ENCODE measurements at places on chromosomes 6 and 20.

GRCh38 chr6:18441251-18441979 lies 54.3 kb downstream of the RNF144B start:
- DNase-seq = no peak

DNA sequence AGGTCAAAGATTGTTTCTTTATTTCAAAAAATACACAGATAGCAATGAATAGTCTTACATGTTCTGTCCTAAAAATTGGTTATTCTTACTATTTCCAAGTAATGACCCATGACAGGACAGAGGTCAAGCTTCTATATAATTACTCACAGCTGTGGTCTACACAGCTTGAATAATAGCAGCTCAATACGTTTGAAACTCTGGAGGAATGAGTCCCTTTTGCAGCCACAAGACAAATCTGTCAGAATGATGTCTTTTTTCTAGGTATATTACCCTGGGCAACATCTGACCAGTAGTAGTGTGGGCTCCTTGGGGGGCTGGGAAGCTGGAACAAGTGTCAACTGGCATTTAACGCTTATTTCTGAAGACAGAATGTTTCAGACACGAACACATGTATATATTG lies 84.9 kb upstream of the HTR1B start:
- no peak for DNase-seq

GRCh38 chr6:104621396-104621795 lies 238.3 kb downstream of the HACE1 start:
- DNase-seq = no peak

DNA sequence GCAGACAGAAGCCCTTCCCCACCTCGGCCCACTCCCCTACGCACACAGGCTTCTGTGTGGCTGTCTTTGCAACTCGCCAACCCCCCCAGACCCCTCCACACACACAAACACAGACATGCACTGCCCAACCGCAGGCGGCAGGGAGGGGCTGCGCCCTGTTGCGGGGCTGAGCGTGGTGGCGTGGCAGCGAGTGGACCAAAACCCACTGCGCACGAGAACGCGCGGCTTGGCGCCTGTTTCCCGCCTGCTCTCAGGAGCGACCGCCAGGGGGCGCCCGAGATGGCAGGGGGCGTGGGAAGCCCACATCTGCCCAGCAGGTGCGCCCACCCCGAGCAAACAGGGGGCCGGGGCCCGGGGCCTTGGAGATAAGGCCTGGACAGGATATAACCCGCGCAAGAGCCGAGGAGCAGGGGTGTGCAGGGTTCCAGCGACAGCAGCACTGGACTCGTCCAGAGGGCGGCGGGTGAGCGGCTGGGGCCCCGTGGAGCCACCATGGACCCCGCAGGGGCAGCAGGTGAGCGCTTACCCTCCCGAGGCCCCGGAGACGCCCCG lies at the start of gene RBPJL:
Gene RBPJL (plus strand): TSS at position 410 of the 552 bp plus-strand sequence. CDS start 83 bp downstream, at position 493.
- no peak for DNase-seq

GRCh38 chr6:41587131-41587879 lies 41.1 kb downstream of the FOXP4 start:
- DNase-seq = no peak

- DNase-seq = no peak
Measured at GRCh38 chr20:13418263-13419229, 197.5 kb downstream of the ISM1 start.

GRCh38 chr6:120055071-120055470 lies 705.5 kb upstream of the MAN1A1 start:
- no peak for DNase-seq

DNA sequence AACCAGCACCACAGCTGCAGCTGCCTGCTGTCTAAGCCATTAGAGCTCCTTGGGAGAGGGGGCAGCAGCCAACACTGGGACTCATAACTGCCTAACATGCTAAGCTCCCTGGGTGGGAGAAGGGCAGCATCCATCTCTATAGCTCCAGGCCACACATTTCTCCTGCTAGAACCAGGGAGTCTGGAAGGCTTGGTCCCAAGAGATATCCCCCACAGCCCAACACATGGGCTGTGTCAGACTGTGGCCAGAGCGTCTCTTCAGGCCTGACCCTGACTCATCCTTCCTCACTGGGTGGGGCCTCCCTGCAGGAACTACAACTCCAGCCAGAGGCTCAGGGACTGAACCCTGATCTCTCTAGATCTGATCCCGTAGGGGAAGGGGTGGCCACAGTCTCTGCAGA lies 411.1 kb downstream of the HDGFL1 start:
- no peak for DNase-seq

- no peak for DNase-seq
Measured at GRCh38 chr20:10972219-10972860, 298.5 kb upstream of the JAG1 start.

- no peak for DNase-seq
Measured at GRCh38 chr6:66926060-66926459, 1219.0 kb upstream of the EYS start.

DNA sequence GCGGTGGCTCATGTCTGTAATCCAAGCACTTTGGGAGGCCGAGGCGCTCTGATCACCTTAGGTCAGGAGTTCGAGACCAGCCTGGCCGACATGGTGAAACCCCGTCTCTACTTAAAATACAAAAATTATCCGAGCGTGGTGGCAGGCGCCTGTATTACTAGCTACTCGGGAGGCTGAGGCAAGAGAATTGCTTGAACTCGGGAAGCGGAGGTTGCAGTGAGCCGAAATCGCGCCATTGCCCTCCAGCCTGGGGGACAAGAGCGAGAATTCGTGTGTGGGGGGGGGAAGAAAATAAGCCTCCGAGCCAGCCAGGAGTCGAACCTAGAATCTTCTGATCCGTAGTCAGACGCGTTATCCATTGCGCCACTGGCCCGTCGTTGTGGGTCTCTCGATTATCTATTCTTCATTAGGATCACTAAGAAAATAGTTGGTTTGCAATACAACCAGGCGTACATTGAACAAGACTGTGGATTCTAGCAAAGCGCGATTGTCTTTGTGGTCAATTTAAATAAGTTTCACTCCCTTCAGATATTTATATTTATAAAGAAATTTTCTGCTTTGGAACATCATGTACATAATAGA lies 33.9 kb upstream of the PRSS16 start:
- DNase-seq = no peak

- DNase-seq = no peak
Measured at GRCh38 chr6:165455488-165455887, 146.1 kb upstream of the C6orf118 start.

DNA sequence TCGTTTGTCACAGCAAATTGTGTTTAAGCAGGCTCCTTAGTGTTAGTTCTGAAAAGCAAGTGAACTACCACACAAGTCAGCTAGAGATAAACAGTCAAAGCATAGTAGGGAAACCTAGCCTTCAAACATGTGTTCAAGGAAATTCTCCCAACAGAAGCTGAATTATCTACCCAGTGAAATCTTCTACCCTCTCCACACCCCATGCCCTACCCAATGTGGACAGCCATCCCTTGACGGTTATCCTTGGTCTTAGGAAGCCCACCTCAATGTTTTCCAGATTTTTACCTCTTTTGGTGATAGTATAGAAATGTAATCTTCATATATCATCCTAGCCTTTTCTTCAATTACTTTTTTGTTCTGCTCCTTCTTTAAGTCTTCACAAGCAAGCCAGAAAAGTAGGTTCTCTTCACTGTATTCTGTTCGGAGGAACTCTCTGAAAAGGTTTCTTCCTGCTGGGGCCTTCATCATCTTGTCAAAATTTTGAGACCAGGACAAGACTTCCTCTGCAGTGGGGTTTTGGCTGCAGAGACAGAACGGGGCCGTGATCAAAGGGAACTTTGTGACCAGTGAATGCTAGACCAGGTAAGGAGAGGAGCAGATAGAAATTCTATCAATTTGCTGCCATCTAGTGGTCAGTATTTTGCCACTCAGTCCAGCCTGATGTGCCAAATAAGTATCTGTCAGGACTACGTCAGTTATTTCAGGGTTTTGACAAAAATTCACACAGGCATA lies 21.6 kb upstream of the MTRF1L start:
- peak; percentile 38 for DNase-seq

- DNase-seq = no peak
Measured at GRCh38 chr6:125232466-125232865, 69.3 kb downstream of the HDDC2 start.

DNA sequence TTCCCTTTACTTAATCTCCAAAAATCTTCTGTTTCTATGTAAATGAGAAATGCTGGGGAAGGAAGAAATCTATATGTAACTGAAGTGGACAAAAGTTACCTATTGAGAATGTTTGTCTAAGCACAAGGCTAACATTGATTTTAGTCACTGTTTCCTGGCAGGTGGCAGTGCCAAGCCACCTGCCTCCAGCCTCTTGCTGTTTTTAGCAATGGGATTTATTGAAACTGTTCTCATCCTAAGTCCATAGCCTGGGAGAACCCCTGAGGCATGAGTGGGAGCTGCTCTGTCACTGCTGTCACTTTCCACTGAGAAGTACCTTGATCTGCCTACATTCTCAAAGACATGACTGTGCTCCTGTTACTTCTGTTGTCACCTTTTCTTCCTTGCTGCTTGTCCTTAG lies 14.7 kb downstream of the ENPP3 start:
- DNase-seq = no peak

DNA sequence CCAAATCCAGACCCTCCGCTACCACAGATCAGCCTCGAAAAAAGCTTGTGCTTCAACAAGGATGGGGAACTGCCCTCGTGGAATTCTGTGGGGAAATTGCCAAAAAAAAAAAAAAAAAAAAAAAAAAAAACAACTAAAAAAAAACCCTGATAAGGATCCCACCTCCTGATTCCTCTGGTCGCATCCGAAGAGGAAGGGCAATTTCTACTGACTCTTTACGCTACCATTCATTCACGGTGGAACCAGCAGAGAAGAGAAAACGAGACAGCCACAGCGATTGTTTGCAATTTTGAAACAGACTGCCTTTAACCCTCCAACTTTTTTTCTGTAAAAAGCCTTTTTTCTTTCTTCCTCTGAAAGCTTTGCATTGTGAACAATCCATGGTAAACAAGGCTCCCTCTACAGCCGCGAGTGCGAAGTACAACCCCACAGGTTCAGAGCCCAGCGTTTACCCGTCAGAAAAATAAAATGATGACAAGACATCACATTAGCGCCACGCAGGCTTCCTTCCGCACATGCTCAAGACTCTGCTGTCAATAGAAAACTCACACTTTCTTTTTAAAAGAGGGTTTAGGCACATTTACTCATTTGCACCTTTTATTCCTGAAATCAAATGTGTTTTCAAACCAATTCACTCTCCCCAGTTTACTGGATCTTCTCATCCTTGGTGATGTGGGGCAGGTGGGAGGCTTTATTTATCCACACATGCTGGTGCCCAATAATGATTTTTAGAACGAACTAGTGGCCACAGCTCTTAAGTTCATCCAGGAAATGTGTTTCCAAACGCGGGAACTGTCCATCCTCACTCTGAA lies 100.0 kb downstream of the NOL4L start:
- peak; percentile 70 for DNase-seq

GRCh38 chr6:3385660-3386151 lies 71.1 kb downstream of the SLC22A23 start:
- DNase-seq = no peak

DNA sequence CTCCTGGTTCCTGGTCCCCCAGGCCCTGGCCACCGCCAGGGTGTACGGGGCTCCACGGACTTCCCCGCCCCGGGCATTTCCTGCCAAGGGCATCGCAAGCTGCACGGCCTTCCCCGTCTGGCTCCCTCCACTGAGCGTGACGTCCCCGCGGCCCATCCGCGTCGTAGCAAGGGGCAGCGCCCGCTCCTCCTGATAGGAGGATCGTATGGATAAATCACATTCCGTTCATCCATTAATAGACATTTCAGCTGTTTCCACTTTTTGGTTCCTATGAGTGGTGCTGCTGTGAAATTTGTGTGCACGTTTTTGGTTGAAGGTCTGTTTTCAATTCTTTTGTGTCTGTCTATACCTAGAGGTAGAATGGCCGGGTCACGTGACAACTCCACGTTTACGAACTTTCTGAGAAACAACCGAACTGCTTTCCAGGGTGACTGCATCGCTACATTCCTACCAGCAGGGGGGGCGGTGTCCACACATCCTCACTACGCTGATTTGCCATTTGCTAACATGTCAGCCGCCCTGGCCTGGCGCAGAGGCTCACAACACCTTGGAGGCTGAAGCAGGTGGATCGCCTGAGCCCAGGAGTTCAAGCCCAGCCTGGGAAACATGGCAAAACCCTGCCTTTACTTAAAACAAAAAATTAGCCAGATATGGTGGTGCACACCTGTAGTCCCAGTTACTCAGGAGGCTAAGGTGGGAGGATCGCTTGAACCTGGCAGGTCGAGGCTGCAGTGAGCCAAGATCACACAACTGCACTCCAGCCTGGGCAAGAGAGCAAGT lies 37.7 kb downstream of the KCNQ2 start:
- DNase-seq = no peak

DNA sequence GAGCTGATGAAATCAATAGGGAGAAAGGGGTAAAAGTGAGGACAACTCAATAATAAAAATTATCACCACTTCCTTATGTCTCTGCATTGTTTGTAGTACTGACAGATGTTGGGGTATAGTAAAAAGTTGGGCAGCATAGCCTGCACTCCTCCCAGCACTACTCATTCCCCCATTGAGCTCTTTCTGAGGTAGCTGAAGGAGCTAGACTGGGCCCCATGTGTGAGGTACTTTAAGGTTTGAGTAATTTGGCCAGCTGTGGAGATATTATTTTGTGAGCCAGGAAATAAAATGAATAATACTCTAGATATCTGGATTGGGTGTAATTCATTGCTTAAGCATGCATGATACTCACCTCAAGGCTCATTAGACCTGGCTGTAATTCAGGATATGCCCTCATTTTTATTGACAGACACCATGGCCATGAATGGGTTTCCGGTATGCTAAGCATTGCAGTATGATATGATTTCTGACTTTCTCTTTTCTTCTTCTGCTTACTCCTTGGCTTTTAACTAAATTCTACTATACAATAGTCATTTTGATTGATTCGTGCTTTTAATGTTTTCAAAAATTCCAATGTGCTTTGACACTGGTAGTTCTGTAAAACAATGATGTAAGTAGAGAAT lies 283.9 kb upstream of the RIMS1 start:
- no peak for DNase-seq

- no peak for DNase-seq
Measured at GRCh38 chr6:75091467-75092190, 114.2 kb downstream of the COL12A1 start.

DNA sequence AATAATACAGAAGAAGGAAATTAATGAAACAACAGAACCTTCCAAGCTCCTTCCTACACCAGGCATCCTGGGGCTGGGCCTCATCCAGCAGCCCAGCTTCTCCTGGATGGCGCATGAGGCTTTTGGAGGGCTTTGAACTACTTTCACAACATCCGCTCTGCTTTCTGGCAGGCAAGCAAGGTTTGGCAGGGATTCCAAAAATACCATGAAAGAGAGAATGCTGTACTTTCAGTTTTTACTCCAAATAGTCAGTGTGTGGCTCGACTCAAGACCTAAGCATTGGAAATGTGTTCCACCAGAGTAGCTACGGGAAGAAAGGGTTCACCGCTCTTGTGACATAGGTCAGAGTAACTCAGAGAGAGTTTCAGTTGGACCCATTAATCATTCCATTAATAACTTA lies 125.4 kb downstream of the OPRM1 start:
- DNase-seq = peak; percentile 94

DNA sequence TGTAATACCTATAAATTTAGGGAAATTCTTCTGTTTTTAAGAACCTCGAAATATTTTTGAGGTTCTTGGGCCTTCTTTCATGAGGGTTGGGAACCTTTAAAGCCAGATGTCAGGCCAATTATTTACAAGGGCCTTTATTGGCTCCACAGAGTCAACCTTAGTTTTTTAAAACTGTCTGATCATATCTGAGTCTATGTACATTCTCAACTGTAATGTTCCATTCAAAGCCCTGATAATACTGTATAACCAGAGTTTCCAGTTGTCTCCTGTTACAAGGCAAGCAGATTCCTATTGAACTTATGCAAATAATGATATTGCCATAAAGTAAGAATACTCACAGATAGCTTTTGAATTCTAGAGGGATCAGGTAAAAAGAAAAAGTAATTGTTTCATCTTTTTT lies 545.5 kb downstream of the EPM2A start:
- DNase-seq = no peak

All from right lung (tissue), 10 donors.